ENCODE measurements at places on chromosomes 12 and 14.

- DNase-seq, result no peak
Measured at GRCh38 chr12:122062832-122063693, 15.5 kb upstream of the MLXIP start.

GRCh38 chr12:89695100-89695499 lies 13.5 kb downstream of the ATP2B1 start:
- DNase-seq, result no peak

GRCh38 chr12:124422570-124423523 lies 128.0 kb downstream of the RFLNA start:
- DNase-seq, result peak; percentile 57

DNA sequence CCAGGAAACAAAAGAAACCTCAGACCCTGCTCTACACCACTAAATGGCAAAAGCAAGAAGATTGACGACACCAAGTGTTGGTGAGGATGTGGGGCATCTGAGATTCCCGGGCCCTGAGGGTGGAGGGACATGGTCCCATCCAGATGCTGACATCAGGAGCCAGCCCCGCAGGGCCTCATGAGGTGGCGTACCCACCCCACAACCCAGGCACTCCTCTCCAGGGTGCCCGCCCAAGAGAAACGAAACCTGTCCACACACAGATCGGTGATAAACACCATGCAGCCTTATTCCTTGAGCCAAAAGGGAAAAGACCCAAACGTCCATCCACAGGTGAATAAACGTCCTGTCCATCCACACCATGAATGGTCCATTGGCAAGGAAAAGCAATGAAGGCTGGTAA lies 54.8 kb upstream of the C14orf180 start:
- DNase-seq, result no peak

GRCh38 chr12:96193725-96194575 lies at the start of gene ELK3:
TSS of gene ELK3 (plus strand) at chr12:96194375.
- DNase-seq, result peak; percentile 49

- no peak for DNase-seq
Measured at GRCh38 chr14:75303381-75303789, 24.8 kb downstream of the FOS start.

DNA sequence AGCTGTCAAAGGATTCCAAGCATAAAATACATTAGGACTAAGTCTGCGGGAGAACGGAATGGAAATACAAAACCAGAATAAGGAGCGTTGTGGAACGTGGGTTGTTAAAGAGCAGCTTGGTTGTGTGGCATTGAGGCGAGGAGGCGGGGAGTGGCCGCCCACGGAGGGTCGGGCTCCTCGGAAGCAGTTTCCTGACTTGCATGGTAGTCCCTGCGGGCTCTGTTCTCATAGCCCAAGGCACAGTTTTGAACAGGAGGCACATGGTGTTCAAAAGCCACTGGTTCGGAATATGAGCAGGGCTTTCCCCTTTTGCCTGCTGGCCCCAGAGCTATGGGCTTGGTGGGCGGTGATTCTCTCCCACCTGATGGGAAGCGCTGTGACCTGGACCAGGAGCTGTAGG lies 12.2 kb downstream of the DDX51 start:
- DNase-seq, result no peak

DNA sequence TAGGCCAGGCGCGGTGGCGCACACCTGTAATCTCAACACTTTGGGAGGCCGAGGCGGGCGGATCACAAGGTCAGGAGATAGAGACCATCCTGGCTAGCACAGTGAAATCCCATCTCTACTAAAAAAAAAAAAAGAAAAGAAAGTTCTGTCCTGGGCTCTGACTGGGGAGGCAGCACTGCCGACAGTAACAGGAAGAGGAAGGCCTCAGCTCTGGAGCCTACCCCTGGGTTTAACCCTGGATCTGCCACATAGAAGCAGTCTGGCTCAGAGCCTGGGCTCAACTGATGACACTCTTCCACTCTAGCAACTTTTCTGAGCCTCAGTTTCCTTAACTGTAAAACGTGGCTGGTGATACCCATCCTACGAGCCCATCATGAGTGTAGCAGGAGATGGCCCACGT lies 60.5 kb downstream of the ACTN1 start:
- no peak for DNase-seq

DNA sequence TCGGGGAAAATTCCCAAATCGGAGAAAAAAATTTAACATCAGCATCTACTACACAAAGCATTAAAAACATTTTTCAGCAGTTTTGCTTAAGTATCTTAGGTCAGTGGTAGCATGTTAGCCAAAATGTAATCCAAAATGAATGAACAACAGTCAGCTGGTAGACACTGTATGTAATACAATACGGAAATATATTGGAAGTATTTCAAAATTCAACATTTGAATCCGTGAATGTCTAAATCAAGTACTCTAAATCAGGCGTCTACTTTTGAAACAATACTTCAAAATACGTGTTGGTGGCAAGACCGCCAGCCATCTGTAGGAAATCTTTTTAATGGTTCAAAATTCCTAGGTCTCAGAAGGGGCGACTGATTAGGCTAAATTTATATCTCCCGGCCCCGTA lies 1.1 kb downstream of the SCAF11 start:
- no peak for DNase-seq

DNA sequence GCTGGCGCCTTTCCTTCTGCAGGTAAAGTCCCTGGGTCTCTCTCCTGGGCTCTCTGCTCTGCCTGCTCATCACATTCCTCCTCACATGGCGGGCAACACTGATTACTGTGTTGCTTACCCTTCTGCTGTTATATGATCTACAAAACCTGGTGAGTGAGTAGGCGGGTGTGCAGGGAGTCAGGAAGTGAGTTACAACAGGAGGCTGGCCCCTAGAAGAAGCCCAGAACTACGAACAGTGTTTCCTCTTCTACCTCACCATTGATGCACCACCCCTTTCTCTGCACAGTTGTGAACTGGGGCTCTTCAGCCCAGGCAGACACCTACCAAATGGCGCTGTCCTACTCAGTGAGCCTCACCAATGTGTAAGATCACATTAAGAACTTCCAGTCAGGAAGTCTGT lies 4.9 kb upstream of the KLHL33 start:
- no peak for DNase-seq

- DNase-seq, result no peak
Measured at GRCh38 chr12:95820096-95820703, 29.6 kb upstream of the NTN4 start.

DNA sequence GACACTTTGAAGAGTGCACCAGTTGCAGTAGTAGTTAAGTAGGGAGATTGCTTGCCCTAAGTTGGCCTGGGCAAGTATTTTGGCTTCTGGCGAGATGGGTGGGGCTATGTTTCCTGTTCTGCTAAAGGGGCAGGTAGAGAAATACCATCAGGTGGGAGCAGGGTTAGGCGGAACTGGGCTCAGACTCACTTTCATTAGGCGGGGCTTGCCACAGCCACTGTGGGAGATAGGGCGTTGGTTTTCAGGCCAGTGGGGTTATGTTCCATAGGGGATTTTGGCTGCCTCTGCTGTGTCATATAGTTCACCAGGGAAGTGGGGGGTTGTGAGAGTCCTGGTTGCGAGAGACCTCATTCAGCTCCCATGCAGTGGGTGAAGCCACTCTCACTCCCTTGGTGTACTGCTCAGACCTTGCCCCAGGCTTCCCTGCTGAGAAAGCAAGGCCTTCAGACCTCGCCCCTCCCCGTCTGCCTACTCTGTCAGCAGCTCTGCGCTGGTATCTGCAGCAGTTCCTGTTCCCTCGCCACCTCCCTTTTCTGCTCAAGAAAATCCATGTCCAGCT lies 43.3 kb downstream of the AEBP2 start:
- no peak for DNase-seq

DNA sequence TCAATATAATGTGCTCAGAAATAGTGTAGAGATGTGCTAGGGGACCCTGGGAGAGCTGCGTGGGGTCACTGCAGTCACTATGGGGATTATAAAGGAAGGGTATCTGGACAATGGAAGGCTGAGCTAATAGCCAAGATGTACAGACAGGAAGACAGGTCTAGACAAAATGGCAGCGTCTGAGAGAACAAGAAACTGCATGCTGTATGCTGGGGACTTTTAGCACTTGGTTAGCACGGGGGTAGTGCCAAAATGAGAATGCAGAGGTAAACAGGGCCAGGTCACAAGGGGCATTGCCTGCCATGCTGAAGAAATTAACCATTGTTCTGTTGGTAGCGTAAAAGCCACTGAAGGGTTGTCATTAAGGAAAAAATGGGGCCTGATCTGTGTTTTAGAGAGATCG lies 308.2 kb downstream of the EMP1 start:
- no peak for DNase-seq

DNA sequence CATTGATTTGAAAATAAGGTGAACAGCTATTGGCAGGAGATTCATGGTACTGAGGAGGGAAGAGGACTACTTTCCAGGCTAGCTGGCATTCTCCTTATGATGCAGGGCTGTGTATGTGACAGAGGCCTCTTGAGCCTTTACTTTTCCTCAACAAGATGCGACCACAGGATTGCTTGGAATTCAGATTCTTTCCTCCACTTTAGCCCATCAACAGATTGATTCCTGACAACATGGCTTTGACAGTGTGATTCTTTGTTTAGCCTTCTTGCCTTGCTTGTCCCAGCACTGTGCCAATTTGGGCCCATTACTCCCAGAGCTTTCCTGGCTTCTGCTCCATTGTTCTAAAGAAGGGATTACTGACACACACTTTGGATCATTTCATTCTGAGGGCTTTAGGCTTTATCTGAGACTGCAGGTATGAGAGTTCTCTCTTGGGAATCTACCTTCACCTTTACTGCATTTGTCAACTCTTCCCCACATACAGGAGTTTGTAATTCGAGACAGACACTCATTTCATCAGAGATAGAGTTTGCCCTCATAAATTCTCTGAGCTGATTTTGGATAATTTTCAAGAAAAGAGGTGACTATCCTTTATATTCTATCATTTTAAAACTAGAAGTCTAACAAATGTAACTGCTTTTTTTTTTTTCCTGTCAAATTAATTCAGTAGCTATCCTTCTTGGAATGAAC lies 206.4 kb upstream of the GZMB start:
- peak; percentile 34 for DNase-seq

DNA sequence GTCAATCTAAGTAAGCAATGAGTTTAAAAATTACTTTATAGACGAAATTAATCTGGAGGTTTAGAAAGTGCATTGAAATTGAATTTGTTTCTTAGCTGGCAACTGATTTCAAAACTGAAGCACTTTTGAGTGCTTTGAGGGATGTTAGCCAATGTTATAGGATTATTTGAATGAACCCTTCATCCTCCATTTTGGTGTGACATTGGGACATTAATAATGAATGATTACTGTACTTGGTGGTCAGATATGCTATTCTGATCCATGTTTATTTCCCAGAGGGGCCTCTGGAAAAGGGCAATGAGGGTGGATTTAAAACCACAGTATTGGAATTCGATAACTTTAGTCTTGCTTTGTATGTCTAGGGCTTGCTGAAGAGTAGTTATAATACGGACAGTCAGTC lies 183.2 kb downstream of the AKAP6 start:
- DNase-seq, result no peak

- no peak for DNase-seq
Measured at GRCh38 chr14:38723277-38723676, 379.8 kb downstream of the SEC23A start.

- peak; percentile 40 for DNase-seq
Measured at GRCh38 chr14:94392510-94392935, 4.1 kb upstream of the SERPINA1 start.

GRCh38 chr14:89108608-89109007 lies 284.2 kb downstream of the TTC8 start:
- no peak for DNase-seq

GRCh38 chr14:37172024-37172869 lies at the start of gene SLC25A21:
TSS of gene SLC25A21 (minus strand) at chr14:37172606.
- DNase-seq, result peak; percentile 47

- no peak for DNase-seq
Measured at GRCh38 chr12:120678572-120678971, 8.4 kb upstream of the MLEC start.

DNA sequence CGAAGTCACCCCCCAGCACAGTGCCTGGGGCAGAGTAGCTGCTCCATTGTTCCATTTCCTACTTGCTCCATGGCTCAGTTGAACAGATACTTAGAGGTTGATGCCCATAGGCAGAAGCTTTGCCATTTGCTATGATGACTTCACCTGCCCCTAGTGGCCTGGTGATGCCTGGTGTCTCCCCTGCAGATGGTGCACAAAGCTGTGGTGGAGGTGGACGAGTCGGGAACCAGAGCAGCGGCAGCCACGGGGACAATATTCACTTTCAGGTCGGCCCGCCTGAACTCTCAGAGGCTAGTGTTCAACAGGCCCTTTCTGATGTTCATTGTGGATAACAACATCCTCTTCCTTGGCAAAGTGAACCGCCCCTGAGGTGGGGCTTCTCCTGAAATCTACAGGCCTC lies 10.6 kb downstream of the SERPINA5 start:
- no peak for DNase-seq

DNA sequence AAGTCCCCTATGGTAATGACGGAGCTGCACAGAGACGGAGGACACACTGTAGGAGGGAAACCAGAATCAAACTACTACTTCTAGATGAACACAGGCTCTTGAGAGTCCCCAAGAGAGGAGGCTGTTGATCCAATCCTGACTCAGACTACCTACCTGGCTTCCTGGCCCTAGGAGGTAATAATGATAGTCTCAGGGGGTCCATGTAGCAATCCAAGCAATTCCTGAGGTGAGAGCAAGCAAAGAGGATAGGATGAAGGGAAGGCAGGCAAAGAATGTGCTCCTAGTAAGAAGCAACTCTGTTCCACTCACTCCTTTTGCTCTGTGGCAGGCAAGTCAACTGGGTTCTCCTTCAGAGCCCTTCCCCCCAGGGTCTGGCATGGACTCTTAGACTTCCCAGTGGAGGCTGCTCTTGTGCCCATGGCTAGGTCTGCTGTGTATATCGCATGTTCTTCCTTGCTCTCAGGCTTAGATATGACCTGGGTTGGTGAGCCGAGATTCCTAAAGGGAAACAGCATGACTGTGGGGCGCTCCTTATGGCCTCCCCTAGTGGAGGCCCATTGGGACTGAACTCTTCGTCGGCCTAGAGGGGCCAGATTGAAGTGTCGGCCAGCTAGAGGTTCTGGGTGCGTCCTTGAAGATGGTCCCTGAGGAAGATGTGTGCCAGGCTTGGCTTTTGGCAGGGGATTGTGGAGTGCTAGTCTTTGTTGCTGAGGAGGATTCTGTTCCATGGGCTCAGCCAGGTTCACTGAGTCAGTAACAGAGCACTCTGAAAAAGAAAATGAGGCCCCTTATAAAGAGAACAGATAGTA lies 2.1 kb downstream of the TINF2 start:
- no peak for DNase-seq

GRCh38 chr12:65279369-65280112 lies 1.1 kb downstream of the MSRB3 start:
- DNase-seq, result no peak

DNA sequence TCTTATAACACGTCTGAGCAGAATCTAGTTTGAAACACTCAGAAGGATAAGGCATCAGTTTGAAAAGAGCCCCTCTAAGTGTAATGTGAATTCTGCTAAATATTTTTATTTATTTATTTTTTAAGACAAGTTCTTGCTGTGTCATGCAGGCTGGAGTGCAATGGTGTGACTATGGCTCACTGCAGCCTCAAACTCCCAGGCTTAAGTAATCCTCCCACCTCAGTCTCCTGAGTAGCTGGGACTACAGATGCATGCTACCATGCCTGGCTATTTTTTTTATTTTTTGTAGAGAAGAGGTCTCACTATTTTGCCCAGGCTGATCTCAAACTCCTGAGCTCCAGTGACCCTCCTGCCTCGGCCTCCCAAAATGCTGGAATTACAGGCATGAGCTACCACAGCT lies 225.9 kb upstream of the SEL1L start:
- DNase-seq, result no peak

- DNase-seq, result no peak
Measured at GRCh38 chr12:113069751-113070116, 13.2 kb downstream of the DTX1 start.

GRCh38 chr12:91777268-91777992 lies 368.2 kb downstream of the BTG1 start:
- no peak for DNase-seq

- DNase-seq, result no peak
Measured at GRCh38 chr12:12986775-12987331, 13.2 kb downstream of the HEBP1 start.

GRCh38 chr12:94792693-94793092 lies 142.3 kb upstream of the TMCC3 start:
- DNase-seq, result no peak

All from fibroblast of skin of left quadriceps (primary cell).